Fibroblast of pulmonary artery (primary cell): ENCODE measurements at places on chromosomes 3 and 15.

GRCh38 chr3:141181819-141182218 is 49.8 kb upstream of the PXYLP1 start:
- DNase-seq, result no peak

- DNase-seq, result no peak
These were observed 19.7 kb downstream of the PAK6 start for GRCh38 chr15:40258544-40258943.

GRCh38 chr3:7271631-7272030 is 410.7 kb downstream of the GRM7 start:
- DNase-seq, result no peak

- no peak for DNase-seq
These were observed 7.5 kb downstream of the ZNF621 start for GRCh38 chr3:40532252-40532651.
